HCT116 (cell line): ENCODE measurements at places on chromosomes 3 and 15. TPM values are rescaled to one million over a fixed set of nuclear protein-coding genes. Genes with fewer than 3 reads are reported as not detected.
A peak's percentile ranks its signal among the peaks of the same experiment; 100 is the strongest.

GRCh38 chr15:92714077-92714476 is 58.5 kb upstream of the FAM174B start:
- no peaks in the 10 kb centered on the region for H3K4me1 ChIP-seq
- DNase-seq, result no peak
- no peaks in the 10 kb centered on the region for H3K36me3 ChIP-seq
- H3K27ac ChIP-seq, result no peak overlapping the region
- H3K4me3 ChIP-seq, result no peak overlapping the region
- H3K27me3 ChIP-seq, result no peaks in the 10 kb centered on the region

DNA sequence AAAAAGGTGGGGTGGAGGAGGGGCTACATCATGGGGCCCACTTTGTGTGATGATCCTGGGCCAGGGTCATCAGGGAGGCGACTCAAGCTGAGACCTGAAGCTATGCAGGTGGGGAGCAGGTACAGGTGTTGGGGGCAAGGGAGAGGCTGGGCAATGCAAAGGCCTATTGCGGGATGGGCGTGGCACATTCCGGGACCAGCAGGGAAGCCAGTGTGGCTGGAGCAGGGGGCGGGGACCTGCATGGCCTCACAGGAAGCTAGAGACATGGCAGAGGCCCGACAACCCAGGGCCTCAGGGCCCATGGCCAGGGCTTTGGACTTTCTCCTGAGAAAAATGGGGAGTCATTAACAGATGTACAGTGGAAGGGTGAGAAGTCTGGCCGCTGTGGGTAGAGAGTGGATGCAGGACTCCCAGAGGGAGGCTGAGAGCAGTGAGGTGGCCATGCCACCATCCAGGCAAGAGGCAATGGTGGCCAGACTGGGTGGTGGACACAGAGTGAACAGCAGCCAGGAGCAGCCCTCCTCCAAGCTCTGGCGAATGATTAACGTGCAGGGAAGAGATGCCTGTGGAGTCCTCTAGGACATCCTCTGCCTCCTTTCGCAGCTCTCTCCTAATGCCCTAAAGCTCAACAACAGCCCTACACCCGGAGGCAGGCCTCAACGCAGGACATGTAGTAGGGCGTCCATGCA is 122.6 kb upstream of the ATP2B2 start:
- H3K4me3 ChIP-seq, result peak overlapping the region; percentile 13; the same call in 1 of the 2 replicates
- DNase-seq, result peak; percentile 21
- H3K27me3 ChIP-seq, result no peaks in the 10 kb centered on the region
- H3K27ac ChIP-seq, result no peak overlapping the region
- H3K4me1 ChIP-seq, result peaks cover 14% of the 10 kb centered on the region

GRCh38 chr3:150105886-150106612 is 135.4 kb upstream of the PFN2 start:
- no peak overlapping the region for H3K27ac ChIP-seq
- H3K36me3 ChIP-seq, result no peaks in the 10 kb centered on the region
- no peak for DNase-seq
- H3K27me3 ChIP-seq, result no peaks in the 10 kb centered on the region
- no peak overlapping the region for H3K4me3 ChIP-seq
- no peaks in the 10 kb centered on the region for H3K4me1 ChIP-seq

DNA sequence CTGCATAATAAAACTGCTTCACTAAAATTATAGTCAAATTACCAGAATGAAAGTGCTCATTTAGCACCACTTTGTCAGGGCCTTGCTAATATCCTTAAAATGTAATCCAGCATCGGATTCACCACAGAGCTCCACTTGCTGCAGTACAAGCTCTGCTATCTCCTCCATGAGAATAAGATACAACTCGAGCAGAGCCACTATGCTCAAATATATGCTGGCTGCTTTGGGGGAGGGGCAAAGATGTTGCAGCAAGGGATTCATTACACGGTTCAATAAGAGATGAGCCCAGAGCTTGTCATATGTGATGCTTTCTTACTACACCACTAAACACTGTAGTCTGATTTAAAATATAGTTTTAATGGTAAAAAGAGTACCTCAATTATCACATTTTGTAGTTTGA is 72.2 kb downstream of the DLG1 start:
- no peaks in the 10 kb centered on the region for H3K36me3 ChIP-seq
- no peak for DNase-seq
- H3K4me1 ChIP-seq, result no peaks in the 10 kb centered on the region
- H3K27ac ChIP-seq, result no peak overlapping the region

DNA sequence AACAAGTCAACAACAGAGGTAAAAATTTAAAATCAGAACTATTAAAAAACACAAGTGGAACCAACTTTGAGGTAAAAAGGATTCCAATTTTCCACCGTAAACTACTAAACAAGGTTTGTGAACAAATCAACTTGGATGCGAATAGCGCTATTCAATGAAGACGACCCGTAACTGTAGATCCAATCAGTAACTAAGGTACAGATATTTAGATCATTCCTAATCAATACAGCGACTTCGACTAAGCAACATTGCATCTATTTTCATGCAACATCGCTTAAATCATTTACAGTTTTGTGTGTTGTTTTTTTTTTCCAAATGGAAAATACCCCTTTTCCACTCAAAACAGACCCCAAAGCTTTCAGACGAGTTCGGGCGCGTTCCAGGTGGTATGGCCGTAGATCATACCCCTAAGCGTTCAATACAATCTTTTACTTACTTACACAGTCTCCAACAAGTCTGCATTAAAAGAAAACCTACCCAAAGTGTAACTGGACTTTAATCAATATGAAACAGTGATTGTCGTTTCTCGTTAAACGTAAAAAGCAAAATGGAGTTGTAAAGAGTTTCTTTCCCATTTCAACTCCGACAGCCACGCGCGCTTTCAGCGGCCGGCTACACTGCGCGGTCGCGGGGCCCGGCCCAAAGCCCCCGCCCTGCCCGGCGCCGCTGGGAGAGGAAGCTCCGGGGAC is 786 bp downstream of the RHOA start:
- H3K27ac ChIP-seq, result peak overlapping the region; percentile 95
- DNase-seq, result no peak
- H3K36me3 ChIP-seq, result no peaks in the 10 kb centered on the region

GRCh38 chr3:71152892-71153265 is 430.6 kb downstream of the FOXP1 start:
- H3K36me3 ChIP-seq, result no peaks in the 10 kb centered on the region
- no peak for DNase-seq
- no peaks in the 10 kb centered on the region for H3K27me3 ChIP-seq
- H3K4me3 ChIP-seq, result no peak overlapping the region
- no peak overlapping the region for H3K27ac ChIP-seq

- peaks cover 6% of the 10 kb centered on the region; the same call in 1 of the 2 replicates for H3K4me1 ChIP-seq
- H3K36me3 ChIP-seq, result no peaks in the 10 kb centered on the region
- DNase-seq, result no peak
- no peaks in the 10 kb centered on the region for H3K27me3 ChIP-seq
These were observed 11.2 kb downstream of the TNFSF10 start for GRCh38 chr3:172511783-172512762.

FGD5 gene
- total RNA-seq, result 0.22 TPM

DNA sequence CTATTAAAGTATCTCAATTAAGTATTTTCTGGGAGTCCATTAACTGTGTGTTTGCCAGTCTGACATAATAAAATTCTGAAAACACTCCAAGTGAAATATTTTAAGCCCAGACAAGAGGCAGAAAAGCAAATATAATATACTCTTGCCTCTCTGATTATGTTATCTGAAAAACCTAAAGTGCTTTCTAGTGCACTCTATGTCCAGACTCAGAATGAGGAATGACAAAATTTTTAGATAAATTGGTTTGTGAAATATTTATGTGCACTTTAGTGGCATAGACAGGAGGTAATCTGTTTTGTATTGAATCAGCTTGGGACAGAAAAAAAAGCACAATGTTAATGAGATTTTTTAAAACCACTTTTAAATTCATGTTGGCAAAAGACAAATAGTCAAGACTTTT is 508.2 kb upstream of the SUCLG2 start:
- no peak overlapping the region for H3K4me3 ChIP-seq
- H3K4me1 ChIP-seq, result no peaks in the 10 kb centered on the region
- H3K36me3 ChIP-seq, result no peaks in the 10 kb centered on the region
- DNase-seq, result no peak
- H3K27me3 ChIP-seq, result no peaks in the 10 kb centered on the region

GOLGA8R gene
- total RNA-seq, result 0.57 TPM

TMCO5A gene
- total RNA-seq, result not detected

- H3K4me1 ChIP-seq, result no peaks in the 10 kb centered on the region
- H3K36me3 ChIP-seq, result no peaks in the 10 kb centered on the region
- no peak for DNase-seq
- H3K4me3 ChIP-seq, result no peak overlapping the region
- no peak overlapping the region for H3K27ac ChIP-seq
These were observed 81.2 kb downstream of the MDFIC2 start for GRCh38 chr3:70231266-70231701.

DNA sequence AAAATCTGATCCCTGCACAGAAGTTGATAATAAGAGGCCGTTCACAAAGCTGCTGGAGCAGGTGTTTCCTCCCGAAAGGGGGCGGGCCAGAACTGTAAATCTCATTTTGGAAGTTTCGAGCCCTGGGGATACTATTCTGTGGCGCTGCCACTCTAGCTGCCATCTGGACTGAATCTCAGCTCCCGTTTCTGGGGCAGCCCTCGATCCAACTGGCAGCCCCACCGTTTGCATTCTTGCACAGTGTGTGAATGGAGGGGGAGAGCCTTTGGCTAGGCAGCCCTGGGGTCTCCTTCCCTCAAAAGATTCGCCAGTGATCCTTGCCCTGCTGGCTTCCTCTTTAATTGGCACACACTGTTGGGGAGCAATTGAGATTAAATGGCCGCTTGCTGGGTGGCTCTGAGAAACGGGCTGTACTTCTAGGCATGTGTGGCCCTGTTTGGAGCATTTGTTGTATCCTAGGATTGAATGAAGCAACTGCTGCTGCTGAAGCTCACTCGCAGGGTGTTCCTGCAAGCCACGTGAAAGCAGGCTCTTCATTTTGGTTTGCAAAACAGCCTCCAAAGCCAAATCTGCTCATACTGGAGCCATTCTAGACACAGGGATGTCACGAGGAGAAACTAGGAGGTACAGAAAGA is 57.2 kb upstream of the TOPAZ1 start:
- no peaks in the 10 kb centered on the region for H3K4me1 ChIP-seq
- H3K36me3 ChIP-seq, result no peaks in the 10 kb centered on the region
- H3K27me3 ChIP-seq, result peaks cover 10% of the 10 kb centered on the region; the same call in 1 of the 2 replicates
- no peak overlapping the region for H3K27ac ChIP-seq

- H3K36me3 ChIP-seq, result no peaks in the 10 kb centered on the region
- H3K4me1 ChIP-seq, result no peaks in the 10 kb centered on the region
- no peaks in the 10 kb centered on the region; the same call in 1 of the 2 replicates for H3K27me3 ChIP-seq
- no peak overlapping the region for H3K27ac ChIP-seq
These were observed 48.7 kb downstream of the BFSP2 start for GRCh38 chr3:133448478-133449122.

GRCh38 chr15:81959196-81959595 is 86.6 kb downstream of the MEX3B start:
- no peaks in the 10 kb centered on the region for H3K36me3 ChIP-seq
- H3K27me3 ChIP-seq, result no peaks in the 10 kb centered on the region
- H3K4me3 ChIP-seq, result no peak overlapping the region
- DNase-seq, result no peak
- H3K27ac ChIP-seq, result no peak overlapping the region
- peaks cover 18% of the 10 kb centered on the region for H3K4me1 ChIP-seq

MAGI1 gene
- total RNA-seq, result 38.6 TPM

POLQ gene
- total RNA-seq, result 12.3 TPM

DNA sequence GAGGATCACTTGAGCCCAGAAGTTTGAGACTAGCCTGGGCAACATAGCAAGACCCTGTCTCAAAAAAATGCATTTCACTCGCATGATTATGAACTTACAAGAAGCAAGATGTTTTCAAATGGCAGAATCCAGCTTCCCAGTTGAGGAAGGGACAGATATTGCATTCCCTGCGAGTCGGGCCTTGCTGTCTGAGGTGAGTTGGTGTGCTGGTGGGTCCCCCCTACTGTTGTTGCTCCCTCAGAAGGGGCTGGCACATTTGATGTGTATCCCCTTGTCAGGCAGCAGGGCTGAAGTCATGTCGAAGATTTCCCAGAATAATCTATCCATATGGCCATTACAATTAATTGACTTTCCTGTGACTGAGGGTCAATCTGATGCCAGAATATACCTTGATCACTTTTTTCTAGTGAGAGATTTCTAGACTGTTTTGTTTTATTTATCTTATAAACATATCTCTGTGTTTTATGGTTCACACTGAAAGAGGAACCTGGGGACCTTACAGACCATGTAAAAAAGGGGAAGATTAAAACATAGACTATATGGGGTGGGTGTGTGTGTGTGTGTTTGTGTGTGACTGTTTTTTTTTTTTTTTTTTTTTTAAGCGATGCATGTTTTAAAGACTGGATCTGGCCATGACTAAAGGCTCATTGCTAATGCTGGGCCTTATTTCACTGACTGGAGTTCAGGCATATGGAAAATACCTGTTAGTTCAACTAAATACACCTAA is 112.1 kb upstream of the MRPS22 start:
- H3K27me3 ChIP-seq, result no peaks in the 10 kb centered on the region
- DNase-seq, result no peak
- H3K27ac ChIP-seq, result no peak overlapping the region
- H3K4me3 ChIP-seq, result no peak overlapping the region

- no peaks in the 10 kb centered on the region for H3K27me3 ChIP-seq
- no peaks in the 10 kb centered on the region for H3K36me3 ChIP-seq
- no peak for DNase-seq
- no peaks in the 10 kb centered on the region for H3K4me1 ChIP-seq
- H3K4me3 ChIP-seq, result no peak overlapping the region
- no peak overlapping the region for H3K27ac ChIP-seq
These were observed 41.0 kb downstream of the MEGF11 start for GRCh38 chr15:66212563-66212921.

DNA sequence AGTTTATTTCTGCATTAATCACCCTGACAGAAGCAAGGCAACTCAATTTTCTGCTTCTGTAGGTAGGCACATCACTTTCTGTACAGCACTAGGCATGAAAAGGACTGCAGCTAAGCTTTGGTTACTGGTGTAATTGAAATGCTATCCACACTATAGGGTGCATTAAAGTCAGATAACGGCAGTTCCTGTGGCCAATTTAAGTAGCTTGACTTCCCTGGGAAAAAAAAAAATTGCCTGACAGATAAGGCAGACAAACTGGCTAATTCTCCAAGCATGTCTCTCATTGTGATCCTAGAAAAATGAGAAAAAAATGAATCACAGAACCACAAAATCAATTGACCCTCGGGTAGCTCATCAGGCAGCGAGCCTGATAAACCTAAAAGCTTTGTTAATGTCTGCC is 151.4 kb downstream of the MEIS2 start:
- H3K36me3 ChIP-seq, result no peaks in the 10 kb centered on the region
- H3K4me1 ChIP-seq, result no peaks in the 10 kb centered on the region
- H3K27me3 ChIP-seq, result no peaks in the 10 kb centered on the region
- H3K4me3 ChIP-seq, result no peak overlapping the region
- DNase-seq, result no peak
